ENCODE measurements at places on chromosomes 1 and 21.
A peak's percentile ranks its signal among the peaks of the same experiment; 100 is the strongest.

GRCh38 chr1:14372526-14372925 is 226.0 kb upstream of the KAZN start:
- DNase-seq: no peak

- no peak for DNase-seq
These were observed 18.1 kb upstream of the PLPPR4 start for GRCh38 chr1:99246152-99246551.

GRCh38 chr1:101086783-101087182 is 61.2 kb upstream of the DPH5 start:
- DNase-seq: no peak

- DNase-seq: no peak
These were observed 29.5 kb downstream of the TGFB2 start for GRCh38 chr1:218374401-218375353.

- no peak for DNase-seq
These were observed 182.5 kb downstream of the RHOU start for GRCh38 chr1:228917755-228918154.

- DNase-seq: no peak
These were observed 54.0 kb downstream of the ZNF281 start for GRCh38 chr1:200355801-200356200.

DNA sequence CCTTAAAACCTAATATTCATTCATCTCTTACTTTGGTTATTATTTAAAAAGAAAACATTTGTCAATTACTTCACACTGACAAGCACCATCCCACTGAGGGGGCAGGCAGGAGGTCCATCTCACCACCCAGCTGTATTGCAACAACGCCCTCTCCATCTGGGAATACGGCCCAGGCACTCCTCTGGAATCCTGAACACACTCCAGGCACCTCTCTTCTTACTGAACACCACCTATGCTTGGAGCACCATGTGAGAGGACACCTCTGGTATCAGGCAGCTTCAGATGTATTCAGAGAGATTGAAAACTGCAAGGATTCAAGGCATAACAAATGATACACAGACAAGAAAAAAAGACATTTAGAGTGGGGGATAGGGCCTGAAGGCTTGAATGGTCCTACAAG is 147.1 kb downstream of the CACNA1E start:
- no peak for DNase-seq

DNA sequence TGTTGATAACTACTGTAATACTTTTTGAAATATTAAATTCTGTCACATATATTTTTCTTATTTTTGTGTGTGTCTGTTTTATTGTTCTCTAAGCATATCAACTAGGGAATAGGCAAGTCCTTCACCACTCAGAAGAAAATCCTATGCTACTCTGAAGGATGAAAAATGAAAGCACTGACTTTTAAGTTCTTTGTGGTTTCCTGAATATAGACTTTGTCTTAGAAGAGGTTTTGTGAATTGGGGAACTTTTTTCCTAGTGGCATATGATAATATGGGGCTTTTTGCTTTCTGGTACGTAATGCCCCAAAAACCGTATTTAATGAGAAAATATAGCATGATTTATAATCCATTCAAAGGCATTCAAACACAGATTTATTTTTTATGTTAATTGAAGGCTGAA is 136.0 kb downstream of the SNX7 start:
- DNase-seq: no peak

DNA sequence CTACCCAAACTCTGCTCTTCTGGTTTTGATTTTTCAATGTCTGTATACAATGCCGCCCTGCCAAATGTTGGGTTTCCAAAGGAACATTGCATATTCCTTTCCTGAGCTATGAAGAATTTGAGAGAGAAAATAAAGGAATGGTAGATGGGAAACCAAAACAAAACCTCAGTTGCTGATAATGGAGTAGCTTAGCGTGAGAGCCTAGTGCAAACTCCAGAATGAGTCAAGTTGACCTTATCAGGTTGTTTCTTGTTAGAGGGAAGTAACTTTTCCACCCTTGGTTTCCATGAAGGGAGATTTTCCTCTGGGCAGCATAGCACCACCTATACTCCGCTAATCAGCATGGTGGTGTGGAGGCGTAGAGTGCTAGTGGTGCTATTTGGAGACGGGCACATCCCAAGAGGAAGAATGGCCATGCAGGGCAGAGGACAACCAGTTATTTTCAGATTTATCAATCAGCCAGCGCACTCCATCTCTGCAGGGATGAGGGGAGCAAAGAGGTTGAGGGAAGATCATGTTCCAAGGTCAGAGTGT is 51.6 kb downstream of the BACH1 start:
- DNase-seq: no peak

GRCh38 chr1:199909137-199909536 is 118.4 kb upstream of the NR5A2 start:
- no peak for DNase-seq

DNA sequence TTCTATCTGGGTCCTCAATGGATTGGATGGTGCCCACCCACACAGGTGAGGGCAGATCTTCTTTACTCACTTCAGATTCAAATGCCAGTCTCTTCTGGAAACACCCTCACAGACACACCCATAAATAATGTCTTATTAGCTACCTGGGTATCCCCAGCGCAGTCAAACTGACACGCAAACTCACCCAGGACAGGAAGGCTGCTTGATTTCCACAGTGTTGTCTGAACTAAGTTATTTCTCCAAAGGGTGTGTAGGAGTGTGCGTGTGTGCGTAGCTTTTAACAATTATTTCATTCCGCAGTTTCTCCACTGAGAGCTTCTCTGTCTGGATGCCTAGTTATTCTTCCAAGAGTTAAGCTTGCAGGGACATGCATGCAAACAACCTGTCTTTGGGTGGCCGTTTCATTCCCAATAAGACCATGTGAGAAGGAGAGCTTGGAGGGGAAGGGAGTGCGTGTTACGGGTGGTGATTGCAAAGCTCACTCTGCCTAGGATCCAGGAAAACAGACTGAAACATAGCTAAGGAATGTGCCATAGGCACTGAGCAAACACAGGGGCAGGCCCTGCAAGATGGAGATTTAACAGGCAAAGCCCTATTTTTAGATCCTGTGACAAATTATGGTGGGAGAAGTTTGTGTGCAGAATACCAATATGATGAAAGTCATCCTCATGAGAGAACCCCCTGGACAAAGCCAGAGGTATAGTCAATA is 269.7 kb downstream of the DYRK1A start:
- no peak for DNase-seq

GRCh38 chr1:92486251-92487077 is at the start of gene GFI1:
Gene GFI1 (minus strand): TSS chr1:92486925. CDS start chr1:92483487, 3,438 bp downstream.
- DNase-seq: peak; percentile 50

DNA sequence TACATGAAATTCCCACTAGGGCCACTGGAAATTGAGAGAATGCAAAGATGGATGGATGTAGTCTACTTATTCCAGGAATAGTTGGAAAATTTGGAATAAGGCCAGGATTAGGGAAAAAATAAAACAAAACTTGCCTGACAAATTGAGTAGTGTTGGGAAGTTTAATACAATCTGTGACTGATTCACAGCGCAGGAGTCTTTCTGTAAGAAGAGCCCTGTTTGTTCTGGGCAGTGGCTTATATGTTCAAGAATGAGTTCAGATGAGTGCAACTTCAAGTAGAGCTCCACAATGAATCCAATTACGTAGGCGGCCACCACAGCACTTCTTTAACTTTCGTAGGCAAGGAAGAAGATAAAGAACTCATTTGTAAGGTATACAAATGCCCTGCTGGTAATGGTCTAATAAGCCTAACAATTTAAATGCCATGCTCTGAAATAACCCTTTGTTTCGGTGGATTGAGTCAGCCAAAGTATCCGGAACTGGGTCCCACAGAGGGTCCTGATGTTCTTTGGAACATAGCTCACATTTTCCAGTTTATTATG is 47.1 kb upstream of the KCNE1 start:
- DNase-seq: no peak

DNA sequence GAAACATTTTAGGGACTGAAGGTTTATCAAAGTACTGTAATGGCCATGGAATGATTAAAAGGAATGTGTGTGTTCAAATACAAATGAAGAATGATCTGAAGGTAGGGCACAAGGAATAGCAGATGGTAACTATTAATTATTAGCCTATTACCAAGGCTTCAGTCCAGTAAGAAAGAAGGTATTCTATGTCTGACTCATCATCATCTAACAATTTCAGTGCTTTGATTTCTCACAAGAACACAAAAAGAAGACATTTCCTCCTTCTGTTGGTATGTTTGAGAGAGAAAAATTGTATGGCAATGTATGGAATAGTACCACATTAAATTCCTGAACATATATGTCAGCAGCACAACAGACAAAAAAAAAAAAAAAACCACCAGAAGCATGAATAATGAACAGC is 57.5 kb downstream of the TYW3 start:
- DNase-seq: no peak

- DNase-seq: no peak
These were observed 142.3 kb downstream of the DNM3 start for GRCh38 chr1:171983584-171983983.

DNA sequence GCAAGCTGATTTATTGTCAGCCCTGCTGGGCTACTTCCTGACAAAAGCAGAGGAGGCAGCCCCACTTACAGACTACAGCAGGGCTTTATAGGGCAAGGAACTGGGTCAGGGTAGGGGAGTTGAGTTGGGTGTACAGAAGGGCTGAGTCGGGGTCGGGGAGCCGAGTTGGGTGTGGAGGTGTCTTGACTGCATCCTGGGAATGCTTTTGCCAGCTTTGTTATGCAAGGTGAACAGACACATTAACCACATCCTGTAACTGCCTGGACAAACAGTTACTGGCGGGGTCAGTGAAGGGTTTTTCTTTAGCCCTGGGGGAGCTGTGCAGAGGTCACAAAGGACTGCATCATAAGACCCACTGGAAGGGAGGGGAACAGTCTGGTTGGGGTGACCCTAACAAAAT is 39.1 kb upstream of the GBP5 start:
- no peak for DNase-seq

GRCh38 chr21:44331650-44332307 is 7.4 kb downstream of the CFAP410 start:
- no peak for DNase-seq

- DNase-seq: no peak
These were observed 82.7 kb downstream of the KAZN start for GRCh38 chr1:14681182-14681581.

DNA sequence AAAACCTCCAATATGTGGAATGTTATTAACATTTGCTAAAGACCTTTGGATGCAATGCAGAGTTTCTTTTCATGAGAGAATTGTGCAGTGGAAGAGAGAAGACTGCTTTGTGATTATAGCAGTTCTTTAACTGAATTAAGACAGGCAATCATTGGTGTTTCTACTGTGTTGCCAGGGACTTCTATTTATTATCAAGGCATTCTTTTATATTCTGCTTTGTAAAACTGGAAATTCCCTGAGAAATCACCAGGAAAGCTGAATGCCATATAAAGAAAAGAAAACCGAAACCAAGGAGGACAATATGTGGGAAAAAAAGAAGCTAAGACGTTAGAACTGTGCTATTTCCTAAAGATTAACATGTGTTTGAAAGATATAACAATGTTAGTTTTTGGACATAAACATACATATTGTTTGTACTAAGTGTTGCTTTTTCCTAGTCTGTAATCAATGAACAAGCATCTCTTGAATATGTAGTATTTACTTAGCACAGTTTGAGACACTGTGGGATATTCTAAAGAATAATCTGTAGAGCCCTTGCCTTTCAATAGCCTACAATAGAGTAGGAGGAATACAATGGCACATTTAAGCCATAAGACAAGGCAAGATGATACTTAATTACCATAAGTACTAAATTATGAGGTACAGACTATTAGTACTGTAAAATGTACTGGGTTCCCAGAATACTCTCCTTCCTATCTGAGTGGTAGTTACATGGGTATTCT is 47.1 kb downstream of the EXTL2 start:
- DNase-seq: no peak

DNA sequence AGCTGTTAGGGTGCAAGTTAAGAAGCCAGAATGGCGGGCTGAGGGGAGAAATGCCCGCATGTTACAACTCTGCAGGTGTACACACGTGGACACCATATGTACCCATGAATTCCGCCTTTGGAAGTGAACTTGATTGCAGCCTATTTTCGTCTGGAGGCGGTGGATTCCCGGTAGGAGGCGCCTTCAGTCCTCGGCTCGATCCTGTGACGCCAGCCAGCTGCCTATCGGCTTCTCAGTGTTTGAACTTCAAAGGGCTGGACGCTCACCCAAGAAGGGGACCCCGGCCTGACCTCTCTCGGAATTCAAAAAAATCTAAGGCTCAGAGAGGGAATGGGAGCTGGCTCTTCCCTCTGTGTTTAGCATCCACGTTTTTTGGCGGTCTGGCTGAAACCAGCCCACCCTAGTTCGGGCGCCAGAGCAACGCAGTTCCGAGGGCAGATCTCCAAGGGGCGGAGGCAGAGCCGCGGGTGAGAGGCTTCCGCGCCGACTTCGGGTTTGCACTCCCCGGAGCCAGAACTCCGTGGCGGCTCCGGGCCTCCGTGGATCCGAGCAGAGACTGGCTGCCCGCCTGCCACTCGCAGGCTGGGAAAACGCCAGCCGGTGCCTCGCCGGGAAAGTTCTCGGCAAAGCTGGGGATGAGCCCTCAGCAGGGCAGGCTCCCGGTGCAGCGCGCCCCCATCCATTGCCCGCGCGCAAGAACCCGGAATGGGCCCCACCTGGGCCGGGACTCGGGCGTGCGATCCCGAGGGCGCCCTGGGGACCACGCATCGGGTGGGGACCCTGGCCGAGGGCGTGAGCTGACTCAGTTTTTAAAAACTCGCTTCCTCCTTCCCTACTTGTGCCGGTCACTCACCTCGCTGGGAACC is 996 bp upstream of the TMEM51 start:
- DNase-seq: no peak

DNA sequence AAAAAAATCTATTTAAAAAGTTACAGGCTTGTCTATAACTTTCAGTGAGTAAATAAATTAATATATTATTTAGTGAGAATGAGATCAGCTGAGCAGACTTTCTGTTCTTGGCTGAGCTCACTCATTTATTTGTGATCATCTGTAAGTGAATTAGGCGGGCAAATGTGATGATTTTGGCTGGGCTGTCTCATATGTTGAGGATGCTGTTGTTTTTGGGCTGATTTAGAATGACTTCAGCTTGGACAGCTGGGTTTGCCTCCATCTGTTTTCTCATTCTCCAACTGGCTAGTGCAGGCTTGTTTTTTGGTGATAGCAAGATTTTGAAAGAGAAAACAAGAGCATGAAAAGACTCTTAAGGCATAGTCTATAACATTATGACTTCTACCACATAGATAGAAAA is 475.8 kb upstream of the OLFM3 start:
- no peak for DNase-seq

DNA sequence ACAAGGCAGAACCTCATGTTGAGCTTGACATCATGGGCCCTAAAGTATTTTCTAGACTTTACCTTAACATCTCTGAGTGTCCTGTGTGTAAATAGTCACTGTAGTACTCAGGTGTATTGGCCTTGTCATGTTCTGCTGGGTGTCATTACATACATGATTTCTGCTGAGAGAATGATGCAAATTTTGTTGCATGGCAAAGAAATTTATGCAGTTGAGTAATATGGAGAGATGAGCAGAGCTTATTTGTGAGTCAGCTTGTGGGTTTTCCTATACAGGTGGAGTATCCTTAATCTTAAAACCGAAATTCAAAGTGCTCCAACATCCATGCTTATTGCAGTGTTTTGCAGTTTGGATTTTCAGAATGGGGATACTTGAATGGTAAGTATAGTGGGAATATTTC is 36.6 kb downstream of the RGL1 start:
- DNase-seq: no peak

GRCh38 chr1:100391675-100392074 is 39.4 kb downstream of the CDC14A start:
- DNase-seq: no peak
